SK-N-DZ (cell line): ENCODE measurements at places on chromosomes 7 and 10.

GRCh38 chr10:26528048-26528447 lies 89.9 kb downstream of the APBB1IP start:
- DNase-seq: no peak

DNA sequence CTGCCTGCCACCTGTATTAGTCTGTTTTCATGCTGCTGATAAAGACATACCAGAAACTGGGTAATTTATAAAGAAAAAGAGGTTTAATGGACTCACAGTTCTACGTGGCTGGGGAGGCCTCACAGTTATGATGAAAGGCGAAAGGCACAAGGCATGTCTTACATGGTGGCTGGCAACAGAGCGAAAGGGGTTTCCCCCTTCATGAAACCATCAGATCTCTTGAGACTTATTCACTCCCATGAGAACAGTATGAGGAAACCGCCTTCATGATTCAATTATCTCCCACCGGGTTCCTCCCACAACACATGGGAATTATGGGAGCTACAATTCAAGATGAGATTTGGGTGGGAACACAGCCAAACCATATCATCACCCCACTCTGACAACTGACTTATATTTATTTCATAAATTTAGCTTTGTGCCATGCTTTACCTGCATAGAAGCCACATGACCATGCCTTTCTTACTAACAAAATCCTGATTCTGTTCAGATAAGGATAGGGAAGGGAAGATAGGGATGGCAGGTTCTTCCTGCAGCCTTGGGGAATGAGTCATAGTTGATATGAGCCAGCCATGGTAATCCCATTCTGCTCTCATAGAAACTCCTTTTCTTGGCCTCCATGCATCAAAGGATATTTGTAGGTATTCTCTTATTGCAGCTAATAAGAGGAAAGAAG lies 191.3 kb upstream of the AGK start:
- no peak for DNase-seq

DNA sequence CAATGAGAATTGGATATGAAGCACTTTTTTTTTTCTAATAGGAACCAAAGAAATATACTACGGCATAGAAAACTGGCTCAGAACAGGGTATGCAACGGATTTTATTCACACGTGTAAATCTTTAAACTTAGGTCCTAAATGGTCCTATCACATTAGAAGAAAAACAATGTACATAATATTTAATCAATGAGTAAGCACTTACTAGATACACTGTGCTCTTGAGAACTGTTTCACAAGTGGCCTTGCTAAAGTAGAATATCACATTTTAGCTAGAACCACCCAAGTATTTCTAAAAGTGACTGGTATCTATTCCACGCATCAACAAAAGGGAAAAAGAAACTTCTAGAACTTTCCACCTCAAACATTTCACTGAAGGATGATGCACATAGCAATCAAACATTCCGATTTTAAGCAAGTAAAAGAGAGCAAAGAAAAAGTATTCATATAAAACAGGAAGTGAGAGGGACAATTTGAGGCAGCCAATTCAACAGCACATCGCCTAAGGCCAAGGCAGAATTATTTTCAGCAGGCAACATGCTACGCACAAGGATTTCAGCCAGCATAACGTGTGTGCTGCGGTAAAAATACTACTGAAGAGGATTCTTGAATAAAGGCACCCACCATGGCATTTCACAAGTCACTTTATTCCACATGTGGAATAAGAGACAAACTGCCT lies 55.8 kb downstream of the PARD3 start:
- no peak for DNase-seq

- no peak for DNase-seq
These were observed 106.0 kb downstream of the CUBN start for GRCh38 chr10:17023386-17024298.

DNA sequence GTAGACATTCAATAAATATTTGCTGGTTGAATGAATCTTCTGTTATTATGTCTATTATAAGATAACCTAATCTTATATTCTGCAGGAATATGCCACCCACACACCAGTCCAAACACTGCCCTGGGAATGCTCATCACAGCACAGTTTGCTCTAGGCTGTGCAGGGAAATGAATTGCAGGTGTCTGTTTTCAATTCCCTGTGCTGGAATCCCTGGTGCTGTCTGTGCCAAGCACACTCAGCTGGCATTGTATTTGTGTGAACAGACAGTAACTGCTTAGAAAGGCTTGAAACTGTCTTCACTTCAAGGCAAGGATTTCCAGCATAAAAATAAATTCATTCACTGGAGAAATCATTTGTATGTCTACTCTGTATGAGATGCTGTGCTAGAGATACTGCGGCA lies 20.2 kb downstream of the ATOH7 start:
- DNase-seq: no peak

GRCh38 chr10:30995081-30995770 lies 36.4 kb downstream of the ZNF438 start:
- no peak for DNase-seq

DNA sequence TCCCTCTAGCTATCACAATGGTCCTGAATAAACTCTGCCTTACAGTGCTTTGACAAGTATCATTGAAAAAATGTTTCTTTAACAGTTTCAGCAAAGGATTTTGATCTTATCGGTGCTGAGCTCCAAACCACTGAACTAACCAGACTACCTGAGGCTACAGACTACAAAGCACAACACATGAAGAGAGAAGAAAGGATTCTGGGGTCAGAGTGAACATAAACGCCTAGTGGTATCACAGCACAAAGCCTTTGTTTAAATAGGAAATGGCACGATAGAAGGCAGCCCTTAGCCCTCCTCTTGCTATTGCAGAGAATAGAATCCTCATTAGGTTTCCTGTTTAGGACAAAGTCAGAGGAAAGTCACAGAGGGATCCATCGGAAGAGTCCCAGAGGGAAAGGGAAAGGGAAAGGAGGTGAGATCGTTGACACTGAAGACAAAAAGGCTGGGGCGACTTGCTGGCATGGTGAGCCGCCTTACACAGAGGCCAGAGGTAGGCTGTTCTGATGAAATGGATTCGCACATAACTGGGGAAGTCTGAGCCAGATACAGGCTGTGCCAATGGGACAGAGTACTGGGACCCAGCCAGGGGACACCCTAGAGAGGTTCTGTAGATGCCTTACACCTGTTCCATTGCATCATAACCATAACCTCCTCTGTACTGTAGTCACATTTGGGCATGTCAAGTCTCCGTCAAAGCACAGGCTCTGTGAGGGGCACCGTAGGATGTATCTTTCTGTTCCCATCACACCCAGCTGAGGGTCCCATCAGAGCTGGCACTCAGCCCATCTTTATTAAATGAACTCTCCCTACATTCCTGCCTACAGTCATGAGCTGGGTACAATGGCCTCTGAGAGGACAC lies 71.5 kb downstream of the XPNPEP1 start:
- no peak for DNase-seq

GRCh38 chr7:2028733-2029132 lies 204.0 kb downstream of the MAD1L1 start:
- no peak for DNase-seq

- no peak for DNase-seq
These were observed 15.3 kb upstream of the RSU1 start for GRCh38 chr10:16832351-16833080.

DNA sequence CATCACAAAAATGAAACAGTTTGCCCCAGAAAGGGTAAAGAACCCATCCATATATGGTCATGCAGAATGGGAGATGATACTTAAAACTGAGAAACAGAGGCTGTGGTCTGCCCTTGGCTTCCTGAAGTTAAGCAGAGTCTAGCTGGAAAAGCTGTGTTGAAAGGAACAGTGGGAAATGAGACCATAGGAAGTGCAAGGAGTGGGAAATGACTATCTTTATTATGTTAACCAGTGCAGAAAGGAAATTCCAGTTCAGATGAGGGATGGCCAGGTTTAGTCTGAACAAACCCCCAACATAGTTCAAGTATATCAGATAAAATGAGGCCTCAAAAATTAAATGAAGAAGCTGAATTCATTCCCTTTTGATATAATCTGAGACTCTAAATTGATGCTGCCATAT lies 112.2 kb upstream of the TARP start:
- DNase-seq: no peak

DNA sequence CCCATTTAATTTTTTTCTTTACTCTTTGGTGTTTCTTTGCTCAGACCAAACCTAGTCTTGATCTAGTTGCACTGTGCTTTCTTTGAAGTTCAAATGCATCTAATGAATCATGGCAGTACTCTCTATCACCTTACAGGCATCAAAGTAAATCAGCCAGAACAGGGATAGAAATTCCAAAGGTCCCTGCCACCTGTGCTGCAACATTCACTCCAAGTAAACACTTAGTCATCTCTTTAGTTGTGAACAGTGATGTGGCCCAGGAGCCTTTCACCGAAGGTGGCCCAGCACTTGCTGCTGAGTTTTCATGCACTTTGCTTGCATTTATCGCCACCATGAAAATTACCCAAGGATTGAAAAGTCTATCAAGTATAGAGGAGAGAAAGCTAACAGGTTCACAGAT lies 314.1 kb upstream of the ETV1 start:
- no peak for DNase-seq

GRCh38 chr7:88337572-88337971 lies 30.9 kb upstream of the STEAP4 start:
- no peak for DNase-seq

GRCh38 chr10:75977139-75977538 lies 545.7 kb downstream of the LRMDA start:
- no peak for DNase-seq

DNA sequence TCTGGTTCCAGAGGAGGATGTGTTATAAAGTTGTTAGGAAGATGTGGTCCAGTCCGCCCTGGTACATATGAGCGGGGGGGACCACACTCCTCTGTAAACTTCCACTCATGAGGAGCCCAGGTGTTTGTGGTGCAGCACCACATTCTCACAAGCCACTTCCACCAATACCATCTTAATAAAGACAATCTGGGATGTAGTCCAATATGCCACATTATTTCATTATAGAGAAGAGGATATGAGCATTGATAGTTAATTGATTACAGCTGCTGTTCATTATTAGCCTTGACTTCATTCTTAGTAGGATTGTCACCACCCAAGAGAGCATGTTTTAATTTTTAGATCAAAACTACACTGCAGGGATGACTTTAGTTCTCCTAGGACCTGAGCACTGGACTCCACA lies 40.5 kb downstream of the ERCC6 start:
- no peak for DNase-seq

DNA sequence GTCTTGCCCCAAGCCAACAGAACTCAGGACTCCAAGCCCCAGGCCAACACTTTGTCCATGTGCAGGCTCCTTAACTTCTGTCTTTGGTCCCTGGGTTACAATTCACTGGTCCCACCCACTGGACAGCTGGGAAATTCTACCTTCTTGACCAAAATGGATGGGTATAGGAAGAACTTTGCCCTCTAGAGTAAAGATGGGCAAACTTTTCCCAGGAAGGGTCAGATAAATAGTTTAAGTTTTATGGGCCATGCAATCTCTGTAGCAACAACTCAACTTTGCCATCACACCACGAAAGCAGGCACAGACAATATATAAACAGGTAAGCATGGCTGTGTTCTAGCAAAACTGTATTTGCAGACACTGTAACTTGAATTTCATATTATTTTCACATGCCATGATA lies 147.1 kb downstream of the PLXNA4 start:
- DNase-seq: no peak

GRCh38 chr7:106618480-106618879 lies 42.5 kb downstream of the CCDC71L start:
- DNase-seq: no peak

DNA sequence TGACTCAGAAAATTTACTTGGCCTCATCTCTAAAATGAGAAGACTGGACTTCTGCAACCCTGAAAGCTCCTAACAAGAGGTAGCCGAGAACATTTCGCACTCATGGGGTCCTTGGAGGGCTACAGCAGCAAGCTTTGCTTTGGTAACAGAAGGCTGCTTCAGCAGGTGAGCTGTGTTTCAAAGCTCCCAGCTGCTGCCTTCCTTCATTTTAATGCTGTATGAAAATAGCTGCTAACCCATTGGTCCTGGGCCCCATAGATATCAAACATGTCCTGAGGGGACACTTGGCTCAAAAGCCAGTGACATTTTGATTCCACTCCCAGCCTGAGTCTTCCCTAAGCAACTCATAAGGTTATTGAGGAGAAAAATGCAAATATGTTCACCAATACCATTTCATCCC lies 14.3 kb upstream of the MALSU1 start:
- no peak for DNase-seq

DNA sequence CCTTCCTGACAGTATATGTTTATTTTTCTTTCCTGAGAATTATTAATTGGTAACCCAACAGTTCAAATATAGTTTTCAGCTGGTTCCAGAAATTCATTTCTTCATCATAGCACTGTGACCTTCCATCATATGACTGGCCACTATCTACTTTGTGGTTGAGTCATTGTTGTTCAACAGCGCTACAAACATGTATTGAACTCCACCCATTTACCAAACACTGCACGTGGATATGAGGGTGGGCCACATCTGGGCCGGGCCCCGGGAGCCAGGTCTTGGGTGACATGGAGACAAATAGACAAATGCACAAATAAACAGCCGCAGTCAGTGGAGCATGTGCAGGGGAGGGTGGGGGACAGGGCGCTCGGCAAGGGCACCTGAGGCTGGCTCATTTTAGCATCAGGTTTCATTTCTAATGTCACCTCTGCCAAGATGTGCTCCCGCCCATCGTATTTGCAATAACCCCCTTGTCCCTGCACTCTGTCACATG lies 24.0 kb upstream of the EEPD1 start:
- no peak for DNase-seq

DNA sequence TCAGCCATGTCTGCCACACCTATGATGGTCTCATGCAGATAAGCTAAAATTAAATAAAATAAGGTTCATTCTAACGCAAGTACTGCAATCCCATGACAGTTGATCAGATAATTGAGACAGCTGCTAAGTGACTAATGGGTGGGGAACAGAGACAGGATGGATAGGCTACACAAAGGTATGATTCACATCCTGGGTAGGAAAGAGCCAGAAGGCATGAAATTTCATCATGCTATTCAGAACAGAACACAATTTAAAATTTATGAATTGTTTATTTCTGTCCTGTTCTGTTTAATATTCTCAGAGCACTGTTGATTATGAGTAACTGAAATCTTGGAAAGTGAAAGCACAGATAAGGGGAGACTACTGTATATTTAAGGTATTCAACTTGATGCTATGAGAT lies 381.8 kb upstream of the SORCS1 start:
- peak; percentile 84 for DNase-seq
